Effector CD4-positive, alpha-beta T cell (primary cell): ENCODE measurements at places on chromosomes 5 and 9.

GRCh38 chr9:6656614-6657300 is 11.2 kb upstream of the GLDC start:
- DNase-seq = no peak

DNA sequence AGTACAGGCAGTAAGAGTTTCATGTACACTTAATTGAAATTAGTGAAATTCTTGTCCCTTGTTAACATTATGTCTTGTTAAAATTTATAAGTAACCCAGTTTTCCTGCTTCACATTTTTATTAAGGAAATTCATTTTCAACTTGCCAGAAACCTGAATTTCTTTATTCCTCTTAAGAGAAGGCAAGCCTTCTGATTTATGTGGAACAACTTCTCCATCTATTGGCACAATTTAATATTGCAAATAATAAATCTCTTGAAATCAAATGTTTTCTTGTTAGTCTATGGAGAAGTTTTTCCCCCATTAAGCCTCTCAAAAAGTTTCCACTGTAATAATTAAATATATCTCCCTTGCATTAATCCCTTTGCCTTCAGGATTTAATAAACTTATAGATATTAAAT is 33.8 kb upstream of the ACO1 start:
- no peak for DNase-seq

- DNase-seq = no peak
These were observed 128.0 kb downstream of the RASEF start for GRCh38 chr9:82934949-82935348.

GRCh38 chr9:83509402-83509801 is 28.8 kb downstream of the FRMD3 start:
- no peak for DNase-seq

- no peak for DNase-seq
These were observed 260.5 kb downstream of the COX7C start for GRCh38 chr5:86878250-86878649.

DNA sequence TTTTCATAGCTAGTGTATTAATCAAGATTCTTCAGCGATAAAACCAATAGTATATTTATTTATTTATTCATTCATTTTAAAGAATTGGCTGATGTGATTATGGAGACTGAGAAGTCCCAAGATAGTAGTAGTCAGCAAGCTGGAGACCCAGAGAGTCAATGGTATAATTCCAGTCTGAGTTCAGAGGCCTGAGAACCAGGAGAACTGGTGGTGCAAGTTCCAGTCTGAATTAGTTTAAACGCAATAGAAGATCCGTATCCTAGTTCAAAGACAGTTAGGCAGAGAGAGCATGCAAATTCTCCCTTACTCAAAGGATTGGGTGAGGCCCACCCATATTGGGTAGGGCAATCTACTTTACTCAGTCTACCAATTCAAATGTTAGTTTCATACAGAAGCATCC is 364.2 kb upstream of the RPS23 start:
- DNase-seq = no peak

GRCh38 chr9:26684029-26684428 is 208.6 kb downstream of the CAAP1 start:
- no peak for DNase-seq

- DNase-seq = no peak
These were observed 2.3 kb downstream of the CFAP157 start for GRCh38 chr9:127708952-127709587.

- DNase-seq = no peak
These were observed 19.2 kb downstream of the GSN start for GRCh38 chr9:121286973-121287741.

- no peak for DNase-seq
These were observed 240.1 kb downstream of the DENND1A start for GRCh38 chr9:123689701-123690428.

GRCh38 chr5:147391781-147392180 is 118.1 kb downstream of the DPYSL3 start:
- no peak for DNase-seq

- no peak for DNase-seq
These were observed 15.5 kb downstream of the IGIP start for GRCh38 chr5:140141241-140141640.

DNA sequence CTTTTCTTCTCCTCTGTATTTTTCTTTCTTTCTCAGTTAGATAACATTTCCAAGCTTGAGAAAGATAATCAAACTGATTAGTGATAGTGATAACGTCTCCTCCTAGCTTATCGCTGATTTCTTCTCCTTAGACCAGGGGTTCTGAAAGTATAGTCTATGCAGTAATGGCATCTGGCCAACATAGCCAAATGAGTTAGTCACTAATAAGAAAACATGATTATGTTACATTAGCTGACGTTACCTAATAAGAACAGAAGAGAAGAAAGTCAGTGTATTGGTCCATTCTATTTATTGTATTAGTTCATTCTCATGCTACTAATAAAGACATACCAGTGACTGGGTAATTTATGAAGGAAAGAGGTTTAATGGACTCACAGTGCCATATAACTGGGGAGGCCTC is 111.2 kb downstream of the STRBP start:
- no peak for DNase-seq

DNA sequence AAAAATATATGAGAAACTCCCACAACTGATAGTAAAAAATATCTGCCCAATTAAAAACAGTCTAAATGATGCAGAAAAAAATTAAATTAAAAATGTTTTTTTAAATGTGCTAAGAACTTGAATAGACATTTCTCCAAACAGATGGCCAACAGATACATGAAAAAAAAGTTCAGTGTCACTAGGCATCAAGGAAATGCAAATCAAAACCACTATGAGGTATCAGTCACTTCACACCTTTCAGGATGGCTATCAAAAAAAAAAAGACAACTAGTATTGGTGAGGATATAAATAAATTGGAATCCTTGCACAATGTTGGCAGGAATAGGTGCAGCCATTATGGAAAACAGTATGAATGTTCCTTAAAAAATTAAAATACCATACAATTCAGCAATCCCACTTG is 16.6 kb downstream of the ZNF131 start:
- DNase-seq = no peak

- no peak for DNase-seq
These were observed 170.8 kb upstream of the NR3C1 start for GRCh38 chr5:143574236-143574635.

- peak; percentile 9 for DNase-seq
These were observed 44.0 kb downstream of the ROR2 start for GRCh38 chr9:91905991-91906469.

DNA sequence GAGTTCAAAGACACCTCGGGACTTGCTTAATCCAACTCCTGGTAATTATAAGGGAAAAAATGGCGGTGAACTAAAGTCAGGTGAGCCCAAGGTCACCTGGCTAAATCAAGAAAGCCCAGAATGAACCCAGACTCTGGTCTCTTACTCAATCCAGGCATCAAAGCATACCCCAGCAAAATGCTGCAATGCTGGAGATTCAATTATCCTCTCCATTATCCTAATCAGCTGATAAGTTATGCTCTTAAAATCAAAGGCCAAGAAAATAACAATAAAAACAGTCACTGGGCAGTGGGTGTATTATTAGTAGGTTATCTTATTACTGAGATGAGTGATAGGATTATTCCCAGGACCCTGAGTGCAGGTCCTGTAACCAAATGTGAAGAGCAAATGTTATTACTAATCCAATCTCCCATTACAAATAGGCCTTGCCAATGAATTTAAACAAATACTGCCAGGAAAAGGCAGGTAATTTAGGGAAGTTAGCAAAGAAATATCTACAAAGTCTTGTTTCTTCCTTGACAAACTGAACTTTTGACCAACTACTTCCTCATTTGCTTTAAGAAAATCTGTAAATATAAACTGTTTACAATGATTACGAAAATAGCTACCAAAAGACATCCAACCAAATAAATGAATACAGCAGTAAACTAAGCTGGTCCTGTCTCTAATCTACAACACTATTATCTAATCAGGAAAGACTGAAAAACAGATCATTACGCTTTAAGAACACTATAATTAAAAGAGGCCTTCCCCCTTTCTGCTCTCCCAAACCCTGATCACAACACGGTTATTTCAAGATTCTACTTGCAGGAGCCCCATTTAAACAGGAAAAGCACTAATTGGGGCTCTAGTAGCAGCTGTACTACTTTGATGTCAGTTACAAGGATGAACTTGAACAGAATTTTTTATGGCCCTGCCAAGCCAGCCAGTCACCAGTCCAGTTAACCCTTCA is 103.2 kb downstream of the MED27 start:
- DNase-seq = no peak

- DNase-seq = no peak
These were observed 11.1 kb downstream of the ERGIC1 start for GRCh38 chr5:172845154-172845553.

DNA sequence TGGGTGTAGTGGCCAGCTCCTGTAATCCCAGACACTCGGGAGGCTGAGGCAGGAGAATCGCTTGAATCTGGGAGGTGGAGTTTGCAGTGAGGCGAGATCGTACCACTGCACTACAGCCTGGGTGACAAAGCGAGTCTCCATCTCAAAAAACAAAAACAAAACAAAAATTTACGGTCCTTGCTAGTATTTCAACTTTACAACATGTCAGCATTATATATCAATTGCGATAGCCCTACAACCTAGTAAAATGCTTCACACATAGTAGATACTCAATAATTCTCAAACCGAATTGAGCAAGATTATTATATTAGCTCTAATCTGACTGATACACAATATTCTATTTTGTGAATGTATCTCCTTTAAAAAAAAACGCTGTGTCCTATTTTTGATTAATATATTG is 1411.0 kb upstream of the WWC1 start:
- DNase-seq = no peak

- DNase-seq = no peak
These were observed 2245.5 kb upstream of the WWC1 start for GRCh38 chr5:166045961-166046360.

- no peak for DNase-seq
These were observed 80.0 kb upstream of the C9orf72 start for GRCh38 chr9:27653246-27653645.
